Aorta (tissue), 5 donors: ENCODE measurements at places on chromosomes 7 and 10. TPM values are rescaled to one million over a fixed set of nuclear protein-coding genes. Genes with fewer than 3 reads are reported as not detected.

DNA sequence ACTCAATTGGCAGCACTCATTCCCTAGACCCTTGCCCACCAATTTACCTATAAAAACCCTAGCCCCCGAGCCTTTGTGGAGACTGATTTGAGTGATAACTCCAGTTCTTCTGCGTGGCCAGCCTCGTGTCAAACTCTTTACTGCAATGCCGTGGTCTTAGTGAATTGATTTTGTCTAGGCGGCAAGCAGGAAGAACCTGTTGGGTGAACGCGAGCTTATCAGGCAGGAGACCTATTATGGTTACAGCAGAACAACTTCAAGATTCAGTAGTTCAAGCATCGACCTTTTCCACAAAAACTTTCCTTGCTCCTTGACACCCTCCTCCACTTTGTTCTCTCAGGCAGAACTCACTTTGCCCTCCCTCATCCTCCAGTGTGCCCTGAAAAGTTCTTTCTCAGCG, 12.2 kb downstream of the SSMEM1 start:
- DNase-seq = no peak

GRCh38 chr7:123864966-123865365, 20.0 kb downstream of the HYAL4 start:
- no peak for DNase-seq

- DNase-seq = no peak
Observed at GRCh38 chr7:91239171-91239604, 25.0 kb upstream of the FZD1 start.

- DNase-seq = peak; percentile 70
Observed at GRCh38 chr10:102726274-102726673, 11.8 kb downstream of the SFXN2 start.

The ELAPOR2 gene
- total RNA-seq = 23.7 TPM

The AS3MT gene
- total RNA-seq = 3.1 TPM

The PRSS37 gene
- total RNA-seq = not detected

The EPO gene
- not detected for total RNA-seq
